ENCODE measurements at places on chromosomes 11 and 22.

DNA sequence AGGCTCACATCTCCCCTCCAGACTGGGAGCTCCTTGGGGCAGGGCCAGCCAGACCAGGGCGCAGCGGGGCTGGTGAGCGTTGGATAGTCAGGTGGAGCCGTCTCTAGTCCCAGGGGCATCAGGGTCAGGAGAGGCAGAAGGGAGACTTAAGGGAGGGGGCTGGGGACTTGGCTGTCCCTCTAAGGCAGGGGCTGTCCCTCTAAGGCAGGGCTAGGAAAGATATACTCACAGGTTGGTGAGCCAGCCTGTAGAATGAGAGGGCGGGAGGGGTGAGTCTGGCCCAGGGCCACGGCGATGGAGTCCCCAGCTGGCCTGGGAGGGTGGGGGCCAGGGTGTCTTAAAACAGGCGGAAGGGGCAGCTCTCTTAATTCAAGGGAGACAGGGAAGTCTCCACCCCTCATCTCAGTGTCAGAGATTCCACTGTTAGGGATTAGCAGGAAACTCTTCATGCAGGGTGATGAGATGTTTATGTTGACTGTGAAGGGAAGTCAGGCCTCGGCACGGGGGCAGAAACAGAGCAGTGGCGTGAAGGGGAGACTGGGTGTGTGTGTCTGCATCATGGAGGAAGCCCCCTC is 11.3 kb downstream of the P2RY2 start:
- no peaks in the 10 kb centered on the region for H3K4me1 ChIP-seq
- no peak overlapping the region for H3K4me3 ChIP-seq
- H3K27me3 ChIP-seq: no peaks in the 10 kb centered on the region
- no peak for DNase-seq

GRCh38 chr11:135004495-135004894 is 592.5 kb upstream of the B3GAT1 start:
- H3K27ac ChIP-seq: no peak overlapping the region
- H3K4me1 ChIP-seq: no peaks in the 10 kb centered on the region
- no peak for DNase-seq
- no peaks in the 10 kb centered on the region for H3K27me3 ChIP-seq

- no peak overlapping the region for H3K27ac ChIP-seq
- no peaks in the 10 kb centered on the region for H3K27me3 ChIP-seq
- no peak overlapping the region for H3K4me3 ChIP-seq
- DNase-seq: no peak
- H3K4me1 ChIP-seq: peaks cover 24% of the 10 kb centered on the region
These were observed 39.0 kb downstream of the SLCO2B1 start for GRCh38 chr11:75189911-75190310.

GRCh38 chr22:45240810-45241631 is at the start of gene KIAA0930:
Gene KIAA0930, minus strand, starts transcription at chr22:45240894. Its CDS starts 191 bp downstream, at chr22:45240703.
- DNase-seq: peak; percentile 93
- H3K36me3 ChIP-seq: no peaks in the 10 kb centered on the region
- no peaks in the 10 kb centered on the region for H3K27me3 ChIP-seq
- H3K4me3 ChIP-seq: peak within 1 kb of the TSS; percentile 66
- H3K4me1 ChIP-seq: no peaks in the 10 kb centered on the region

GRCh38 chr11:6404342-6405051 is 14.2 kb downstream of the SMPD1 start:
- H3K4me3 ChIP-seq: no peak overlapping the region
- H3K4me1 ChIP-seq: no peaks in the 10 kb centered on the region
- no peak for DNase-seq
- H3K27me3 ChIP-seq: no peaks in the 10 kb centered on the region
- H3K27ac ChIP-seq: no peak overlapping the region
- no peaks in the 10 kb centered on the region for H3K36me3 ChIP-seq

- no peaks in the 10 kb centered on the region for H3K4me1 ChIP-seq
- no peak overlapping the region for H3K4me3 ChIP-seq
- H3K36me3 ChIP-seq: no peaks in the 10 kb centered on the region
- no peaks in the 10 kb centered on the region for H3K27me3 ChIP-seq
- no peak for DNase-seq
- no peak overlapping the region for H3K27ac ChIP-seq
These were observed 21.6 kb downstream of the OR8G5 start for GRCh38 chr11:124277804-124278203.

DNA sequence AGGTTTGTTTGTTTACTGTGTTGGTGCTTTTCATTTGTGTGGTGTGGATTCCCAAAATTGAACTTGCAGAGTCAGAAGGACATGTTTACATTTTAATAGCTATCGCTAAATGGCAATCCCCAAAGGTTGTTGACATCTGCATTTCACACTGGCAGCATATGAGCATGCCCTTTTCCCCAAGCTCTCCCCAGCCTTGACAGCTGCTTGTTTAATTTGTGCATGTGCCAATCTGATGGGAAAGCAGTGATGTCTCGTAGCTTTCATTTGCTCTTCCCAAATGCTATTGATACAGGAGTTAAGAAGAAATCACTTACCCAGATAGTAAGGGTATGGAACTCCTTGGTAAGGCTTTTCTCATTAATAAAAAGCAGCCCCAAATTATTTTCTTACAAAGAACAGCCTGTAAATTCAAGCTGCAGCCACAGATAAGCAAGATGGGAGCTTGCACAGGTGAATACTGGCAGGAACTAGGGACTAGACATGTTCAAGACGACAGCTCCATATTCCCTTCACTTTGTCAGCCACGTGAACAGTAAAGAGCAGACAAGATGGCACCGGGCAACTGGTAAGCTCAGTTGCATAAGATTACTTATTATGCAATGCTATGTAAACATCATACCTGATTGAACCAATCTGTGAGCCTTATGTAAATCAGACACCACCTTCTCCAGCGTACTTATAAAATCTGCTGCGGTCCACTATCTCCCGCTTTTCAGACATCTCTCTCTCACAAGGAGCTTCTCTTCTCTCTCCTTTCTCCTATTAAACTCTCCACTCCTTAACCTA is 87.4 kb downstream of the IGLL5 start:
- H3K4me3 ChIP-seq: no peak overlapping the region
- no peak overlapping the region for H3K27ac ChIP-seq
- DNase-seq: peak; percentile 78
- H3K27me3 ChIP-seq: no peaks in the 10 kb centered on the region

Measured in right lobe of liver (tissue), 6 donors.